CD4-positive, alpha-beta T cell treated with Interleukin-4 for 4 hours (primary cell): ENCODE measurements at places on chromosomes 7 and 10.

GRCh38 chr7:21941611-21942141 lies 4.0 kb downstream of the CDCA7L start:
- no peak for DNase-seq

GRCh38 chr10:118423800-118424442 lies 81.8 kb upstream of the FAM204A start:
- DNase-seq = peak; percentile 31

DNA sequence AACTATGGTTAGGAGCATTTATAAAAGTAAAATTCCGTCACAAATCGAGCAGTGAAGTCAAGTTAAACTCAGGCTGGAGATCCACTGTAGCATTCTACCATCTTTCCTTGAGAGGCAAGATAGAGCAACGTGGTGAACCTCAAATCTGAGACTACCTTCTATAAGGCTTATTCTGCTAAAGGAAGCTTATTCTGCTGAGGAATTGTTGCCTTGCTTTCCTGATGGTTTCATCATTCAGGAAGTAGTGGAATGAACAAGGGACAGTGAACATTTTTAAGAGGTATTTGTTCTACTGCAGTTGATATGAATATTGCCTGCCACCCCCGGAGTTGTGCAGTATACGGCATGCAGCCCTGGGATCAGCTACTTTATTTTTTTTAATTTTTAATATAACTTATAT lies 170.8 kb downstream of the VPS50 start:
- DNase-seq = no peak

DNA sequence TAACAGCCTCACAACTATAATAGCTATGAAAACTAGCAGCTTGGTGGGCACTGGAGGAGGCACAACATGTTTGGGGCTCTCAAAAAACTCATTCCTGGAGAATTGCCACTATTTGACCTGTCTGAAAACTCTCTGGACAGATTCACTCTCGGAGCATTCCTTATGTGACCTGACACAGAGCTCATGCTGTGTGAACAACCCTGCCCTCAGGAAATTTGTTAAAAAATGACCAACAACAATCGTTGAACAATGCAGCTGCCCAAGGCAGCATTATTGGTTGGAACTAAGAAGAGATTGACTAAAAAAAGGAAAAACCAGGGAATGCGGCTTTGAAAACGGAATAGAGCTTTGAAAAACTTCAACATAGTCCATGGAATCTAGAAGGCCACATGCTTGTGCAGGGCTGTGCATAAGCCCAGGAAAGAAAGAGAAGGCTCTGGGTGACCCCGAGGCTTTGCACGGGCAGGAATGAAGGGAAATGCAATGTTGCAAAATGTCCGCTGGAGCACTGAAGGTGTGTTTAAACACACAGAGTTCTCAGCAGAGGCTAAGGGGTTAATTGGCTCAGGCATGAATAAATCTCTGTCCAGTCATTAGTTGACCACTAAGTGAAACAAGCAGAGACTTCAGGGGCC lies 52.8 kb downstream of the NAMPT start:
- DNase-seq = no peak
